ENCODE measurements at places on chromosomes 5 and 9.

DNA sequence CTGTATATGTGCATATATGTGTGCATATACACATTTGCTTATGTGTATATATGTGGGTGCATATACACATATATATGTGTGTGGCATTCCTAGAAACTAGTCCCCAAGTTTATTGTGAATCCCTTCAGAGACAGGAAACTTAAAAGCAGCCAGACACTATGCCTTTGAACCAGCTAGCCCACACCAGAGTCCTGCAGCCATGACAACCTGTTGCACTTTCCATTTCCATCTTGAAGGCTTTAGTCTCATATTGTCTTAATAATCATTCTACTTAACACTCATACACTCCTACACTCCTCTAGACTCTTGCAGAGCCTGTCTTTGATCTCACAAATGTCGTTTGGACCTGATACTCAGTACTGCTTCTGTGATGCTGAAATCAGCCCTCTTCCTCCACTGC, 34.8 kb upstream of the CDH6 start:
- no peak for DNase-seq

GRCh38 chr5:122377026-122377425, 65.0 kb downstream of the SNCAIP start:
- DNase-seq, result no peak

GRCh38 chr5:65818592-65818991, 96.6 kb downstream of the NLN start:
- no peak for DNase-seq

- DNase-seq, result no peak
These were observed 148.5 kb downstream of the KIAA0825 start for GRCh38 chr5:94469894-94470329.

DNA sequence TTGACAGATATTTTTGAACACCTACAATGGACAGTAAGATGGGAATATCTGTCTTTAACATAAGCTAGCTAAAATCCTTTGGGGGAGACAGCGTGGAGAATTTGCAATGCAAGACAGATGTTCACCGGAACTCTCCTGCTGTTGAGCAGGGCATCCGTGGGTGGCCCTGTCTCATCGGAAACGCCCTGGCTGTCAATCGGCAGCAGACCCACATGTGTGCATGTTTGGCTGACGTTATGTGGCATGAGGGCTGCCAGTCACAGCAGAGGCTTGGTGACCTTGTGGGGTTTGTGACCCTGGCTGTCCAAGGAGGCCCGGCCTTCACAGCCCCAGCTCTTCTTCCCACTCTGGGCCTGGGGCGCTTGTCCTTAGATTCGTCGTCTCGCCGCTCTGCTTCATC, 129.7 kb upstream of the OTULINL start:
- DNase-seq, result no peak

- no peak for DNase-seq
These were observed 32.2 kb upstream of the CDH18 start for GRCh38 chr5:20020247-20020646.
